NCI-H446 treated with DMSO at 0.1 percent for 48 hours (cell line): ENCODE measurements at places on chromosomes 5 and 9.

DNA sequence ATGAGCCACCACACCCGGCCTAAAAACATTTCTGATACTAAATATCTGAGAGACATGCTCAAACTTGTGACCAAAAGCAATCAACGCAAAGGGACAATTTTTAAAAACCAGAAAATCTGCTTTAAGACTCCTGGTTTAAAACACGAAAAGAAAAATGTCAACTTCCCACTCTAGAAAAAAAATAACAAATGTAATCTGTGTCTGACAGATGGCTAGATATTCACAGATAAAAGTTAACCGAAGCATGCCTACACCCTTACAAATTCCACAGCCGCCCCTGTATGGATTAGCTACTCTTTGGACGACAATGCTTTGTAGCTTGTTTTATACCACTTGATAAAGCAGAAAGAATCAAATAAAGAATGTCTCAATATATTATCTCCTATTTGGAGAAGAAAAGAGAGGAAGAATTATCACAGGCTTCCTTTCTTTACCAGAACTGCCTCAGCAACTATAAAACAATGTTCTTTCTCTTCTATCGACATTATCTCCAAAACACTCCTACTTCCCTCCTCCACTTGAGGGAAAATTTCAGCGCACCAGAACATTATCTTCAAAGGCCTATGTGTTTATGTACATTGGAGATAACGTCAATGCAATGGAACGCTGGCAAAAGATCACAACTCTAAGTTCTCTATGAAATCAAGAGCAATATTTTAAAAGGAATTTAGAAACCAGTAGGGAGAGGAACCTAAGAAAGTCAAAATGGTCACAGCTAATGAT lies 26.2 kb downstream of the CEMIP2 start:
- DNase-seq: no peak

- no peak for DNase-seq
Measured at GRCh38 chr9:127805620-127806019, 2.9 kb downstream of the FPGS start.

GRCh38 chr5:9344751-9345240 lies 201.1 kb downstream of the SEMA5A start:
- no peak for DNase-seq

GRCh38 chr5:5079876-5080275 lies 60.3 kb upstream of the ADAMTS16 start:
- DNase-seq: no peak

DNA sequence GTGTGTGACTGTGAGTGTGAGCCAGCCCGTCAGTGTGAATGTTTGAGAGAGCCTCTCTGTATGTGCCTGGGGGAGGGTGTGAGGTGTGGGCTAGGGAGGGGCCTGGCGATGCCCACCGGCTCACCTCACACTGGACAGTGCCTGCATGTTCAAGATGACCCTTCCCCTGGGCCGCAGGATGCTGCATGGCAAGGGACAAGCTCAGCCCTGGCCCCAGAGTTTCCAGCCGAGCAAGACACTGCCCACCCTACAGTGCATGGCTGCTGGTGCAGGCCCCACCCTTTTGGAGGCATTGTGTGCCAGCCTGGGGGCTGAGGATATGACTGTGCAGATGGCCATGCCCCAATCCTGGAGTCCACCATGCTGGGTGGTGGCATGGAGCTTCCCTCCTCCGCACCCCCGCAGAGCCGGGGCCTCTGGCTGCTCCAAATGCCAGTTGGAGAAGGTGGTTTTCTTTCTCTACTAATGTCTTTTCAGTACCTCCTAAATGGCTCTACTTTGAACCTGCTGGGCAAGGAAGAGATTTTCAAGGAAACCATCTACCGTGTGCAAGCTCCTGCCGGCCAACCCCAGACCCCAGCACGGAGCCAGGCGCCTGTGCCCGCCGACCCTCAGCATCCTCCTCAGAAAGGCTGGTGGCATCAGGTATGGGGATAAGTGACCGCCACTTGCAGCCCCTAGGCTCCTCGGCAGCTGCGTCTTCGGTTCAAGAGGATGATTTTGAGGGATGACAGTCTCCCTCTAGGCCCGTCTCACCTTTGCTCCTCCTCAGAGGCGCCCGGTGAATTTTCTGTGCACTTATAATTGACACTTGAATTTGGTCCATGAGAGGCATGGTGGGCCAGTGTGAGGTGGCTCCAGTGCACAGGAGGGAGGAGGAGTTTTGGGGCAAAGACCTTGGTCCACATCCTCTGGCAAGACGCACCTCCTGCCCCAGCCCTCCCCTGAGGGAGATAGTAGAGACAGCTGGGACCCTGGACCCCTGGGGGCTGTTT lies 27.7 kb downstream of the FGD3 start:
- no peak for DNase-seq

DNA sequence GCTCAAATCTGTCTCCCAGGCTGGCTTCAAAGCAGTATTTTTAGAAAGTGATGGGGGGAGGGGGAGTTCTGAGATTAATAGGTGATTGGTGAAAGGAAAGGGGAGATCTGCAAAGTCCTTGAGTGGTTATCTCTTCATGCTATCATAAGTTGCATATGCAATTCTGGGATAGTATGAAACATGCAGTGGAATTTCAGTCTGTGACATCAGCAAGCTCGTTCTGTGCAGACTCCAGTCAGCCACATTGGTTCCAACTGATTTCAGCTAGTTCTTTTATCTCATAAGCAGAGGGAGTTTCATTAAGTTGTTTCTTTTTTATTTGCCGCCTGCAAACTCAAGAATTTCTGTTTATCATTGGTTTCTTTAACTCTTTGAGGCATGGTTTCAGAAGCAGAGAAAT lies 180.5 kb upstream of the SH3GL2 start:
- DNase-seq: no peak

DNA sequence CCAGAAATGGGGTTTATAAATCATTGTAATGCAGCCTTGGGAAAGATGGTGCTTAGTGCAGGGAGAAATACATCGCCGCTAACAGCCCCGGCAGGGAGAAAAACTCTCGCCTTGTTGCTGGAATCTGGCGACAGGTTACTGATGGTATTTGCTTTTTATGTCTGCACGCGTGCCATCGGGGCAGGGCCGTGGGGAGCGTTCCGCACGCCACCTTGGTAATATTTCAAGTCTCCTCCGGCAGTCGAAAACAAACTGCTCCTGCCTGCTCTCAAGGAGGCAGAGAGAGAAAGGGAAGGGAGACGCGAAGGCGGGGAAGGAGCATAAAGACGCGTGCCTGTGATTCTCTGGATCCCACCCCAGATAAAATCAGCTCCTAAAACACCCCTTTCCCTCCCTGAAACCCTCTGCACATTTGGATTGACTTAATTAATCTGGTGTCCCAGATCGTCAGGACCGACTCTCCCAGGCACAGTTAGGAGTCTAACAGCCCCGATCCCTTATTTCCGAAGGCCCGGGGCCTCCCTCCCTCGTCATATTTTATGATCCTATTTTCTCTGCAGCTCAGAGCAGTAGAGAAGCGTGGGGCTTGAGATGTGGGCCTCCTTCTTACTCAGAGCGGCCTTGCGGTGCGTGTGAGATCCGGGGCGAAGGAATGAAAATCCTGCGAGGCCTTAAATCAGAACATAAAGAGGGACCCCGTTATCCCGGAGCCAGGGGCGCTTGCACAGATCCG lies 47.7 kb downstream of the CFAP77 start:
- DNase-seq: no peak

DNA sequence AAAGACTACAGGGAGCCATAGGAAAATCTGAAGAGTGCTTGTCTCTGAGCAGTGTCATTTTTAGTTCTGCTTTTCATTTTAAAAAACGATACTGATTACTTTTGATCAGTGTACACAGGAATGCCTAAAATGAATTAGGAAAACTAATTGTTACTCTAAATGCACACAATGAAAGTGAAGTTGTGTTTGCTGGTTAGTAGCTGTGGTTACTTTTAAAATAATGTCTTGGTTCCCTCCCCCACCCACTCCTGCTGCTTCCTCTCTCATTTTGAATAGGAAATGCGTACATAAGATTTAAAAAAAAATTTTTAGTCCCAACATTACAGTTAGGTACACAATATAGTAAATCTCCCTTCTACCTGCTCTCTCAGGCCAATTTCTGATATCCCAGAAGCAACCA lies 47.5 kb upstream of the PLPP1 start:
- DNase-seq: no peak

DNA sequence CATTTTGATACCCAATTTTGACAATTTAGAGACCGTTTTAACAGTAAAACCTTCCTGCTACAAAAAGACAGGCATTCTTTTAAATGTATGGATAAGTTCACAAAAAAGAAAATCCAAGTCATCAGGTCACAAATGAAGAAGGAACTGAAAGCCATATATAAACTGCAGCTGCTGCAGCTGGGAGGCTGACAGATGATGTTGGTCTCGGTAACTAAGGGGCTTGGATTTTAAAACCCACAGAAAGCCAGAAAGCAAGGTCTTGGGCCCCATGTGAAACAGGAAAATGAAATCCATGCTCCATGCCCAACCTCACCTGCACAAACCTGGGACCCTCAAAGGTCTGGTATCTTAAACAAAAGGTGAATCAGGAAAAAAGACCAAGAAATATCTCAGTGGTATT lies 15.7 kb upstream of the C5orf34 start:
- DNase-seq: no peak

GRCh38 chr9:129352146-129352865 lies 174.2 kb upstream of the IER5L start:
- no peak for DNase-seq

DNA sequence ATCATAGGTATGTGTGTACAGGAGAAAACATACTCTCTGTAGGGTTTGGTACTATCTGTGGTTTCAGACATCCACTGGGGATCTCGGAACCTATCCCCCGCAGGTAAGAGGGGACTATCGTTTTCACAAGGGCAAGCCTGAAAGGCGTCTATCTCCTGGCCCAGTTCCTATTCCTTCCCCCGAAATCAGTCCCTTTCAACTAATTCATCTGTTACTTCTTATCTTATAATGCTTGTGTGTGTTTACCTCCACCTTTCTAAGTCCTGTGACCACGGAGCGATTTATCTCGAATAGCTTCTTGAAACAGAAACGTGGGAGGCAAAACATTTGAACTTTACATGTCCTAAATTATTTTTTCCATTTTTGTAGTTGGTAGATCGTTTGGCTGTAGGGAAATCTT lies 11.4 kb downstream of the ABO start:
- DNase-seq: no peak

GRCh38 chr9:134359493-134360179 lies 33.4 kb downstream of the RXRA start:
- DNase-seq: no peak

GRCh38 chr5:41707853-41708603 lies 162.2 kb downstream of the OXCT1 start:
- peak; percentile 44 for DNase-seq

GRCh38 chr9:98866435-98867102 lies 59.1 kb downstream of the GALNT12 start:
- no peak for DNase-seq

DNA sequence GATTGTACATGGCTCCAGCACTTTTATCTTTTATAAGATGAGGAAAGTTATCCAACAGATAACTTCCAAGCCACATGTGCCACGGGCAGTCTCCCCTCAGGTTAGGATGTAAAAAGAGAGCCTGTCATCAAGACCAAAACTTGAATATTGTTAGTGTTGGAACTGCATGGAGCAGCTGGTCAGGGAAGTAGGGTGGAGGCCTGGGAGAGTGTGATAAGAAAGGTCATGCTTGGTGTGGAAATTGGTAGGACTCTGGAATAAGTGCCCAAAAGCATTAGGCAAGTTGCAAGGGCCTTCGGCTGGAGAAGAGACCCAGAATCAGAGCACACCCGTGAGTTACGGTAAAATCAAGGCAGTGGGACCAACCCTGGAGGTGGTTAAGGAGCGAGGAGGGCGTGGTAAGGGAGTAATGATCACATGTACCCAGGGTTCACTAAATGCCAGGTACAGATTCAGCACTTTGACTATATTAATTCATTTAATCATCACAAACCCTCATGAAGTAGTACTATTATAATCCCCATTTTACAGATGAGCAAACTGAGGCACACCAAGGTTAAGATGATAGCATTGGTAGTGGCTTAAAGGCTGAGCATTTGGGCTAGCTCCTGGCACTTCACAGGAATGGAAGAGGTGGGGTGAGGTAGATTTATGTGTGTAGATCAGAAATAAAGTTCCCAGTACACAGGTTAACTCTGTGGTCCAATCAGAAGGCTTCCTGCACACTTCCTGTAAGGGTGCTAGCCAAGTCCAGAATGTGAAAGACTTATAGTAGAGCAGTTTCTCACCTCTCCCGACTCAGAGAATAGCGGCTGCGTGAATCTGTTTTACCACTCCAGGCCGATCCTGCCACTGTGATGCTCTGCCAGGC lies 96.5 kb upstream of the ZNF608 start:
- no peak for DNase-seq

GRCh38 chr5:150598821-150599273 lies 41.6 kb upstream of the SYNPO start:
- no peak for DNase-seq

GRCh38 chr9:84502066-84502465 lies 161.5 kb upstream of the SLC28A3 start:
- DNase-seq: no peak

DNA sequence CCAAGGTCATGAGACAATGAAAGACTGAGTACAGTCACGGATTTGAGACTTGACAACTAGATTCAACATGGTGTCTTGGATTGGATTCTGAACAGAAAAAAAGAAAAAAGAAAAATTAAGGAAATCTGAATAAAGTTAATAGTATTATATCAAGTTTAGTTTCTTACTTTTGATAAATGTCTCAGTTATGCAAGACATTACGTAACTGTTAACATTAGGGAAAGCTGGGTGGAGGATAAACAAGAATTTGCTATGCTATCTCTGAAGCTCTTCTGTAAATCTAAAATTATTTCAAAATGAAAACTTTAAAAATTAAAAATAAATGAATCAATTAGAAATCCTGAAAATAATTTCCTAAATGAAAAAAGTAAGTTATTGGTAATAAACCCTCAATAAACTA lies 14.4 kb upstream of the DCAF12 start:
- no peak for DNase-seq

DNA sequence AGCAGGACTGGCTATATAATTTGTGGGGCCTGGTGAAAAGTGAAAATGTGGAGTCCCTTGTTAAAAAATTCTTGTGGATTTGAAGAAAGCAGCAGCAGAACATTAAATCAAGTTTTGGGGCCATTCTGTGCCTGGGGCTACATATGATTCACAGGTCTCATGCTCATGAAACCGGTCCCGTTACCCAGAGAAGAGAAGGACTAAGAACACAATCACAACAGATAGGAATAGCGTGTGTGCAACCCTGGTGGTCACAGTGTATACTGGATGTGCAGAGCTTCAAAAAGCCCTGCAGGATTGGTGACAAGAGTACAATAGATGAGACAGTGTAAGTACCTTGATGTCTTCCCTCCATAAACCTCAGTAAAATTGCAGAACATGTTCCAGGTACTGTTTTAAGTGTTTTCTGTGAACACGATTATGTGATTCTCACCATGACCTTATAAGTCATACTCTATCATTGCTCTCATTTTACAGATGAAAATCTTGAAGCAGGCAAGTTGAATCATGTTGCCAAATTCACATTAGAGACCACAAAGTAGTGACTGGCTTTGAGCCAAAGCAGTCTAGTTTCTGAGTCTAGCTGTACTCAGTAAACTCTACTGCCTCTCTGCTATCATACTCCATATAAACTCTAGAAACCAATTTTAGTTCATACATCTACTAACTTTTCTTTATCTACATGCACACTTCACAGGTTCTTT lies 636.5 kb downstream of the TAF11L14 start:
- no peak for DNase-seq
